ENCODE measurements at places on chromosomes 5 and 9.

DNA sequence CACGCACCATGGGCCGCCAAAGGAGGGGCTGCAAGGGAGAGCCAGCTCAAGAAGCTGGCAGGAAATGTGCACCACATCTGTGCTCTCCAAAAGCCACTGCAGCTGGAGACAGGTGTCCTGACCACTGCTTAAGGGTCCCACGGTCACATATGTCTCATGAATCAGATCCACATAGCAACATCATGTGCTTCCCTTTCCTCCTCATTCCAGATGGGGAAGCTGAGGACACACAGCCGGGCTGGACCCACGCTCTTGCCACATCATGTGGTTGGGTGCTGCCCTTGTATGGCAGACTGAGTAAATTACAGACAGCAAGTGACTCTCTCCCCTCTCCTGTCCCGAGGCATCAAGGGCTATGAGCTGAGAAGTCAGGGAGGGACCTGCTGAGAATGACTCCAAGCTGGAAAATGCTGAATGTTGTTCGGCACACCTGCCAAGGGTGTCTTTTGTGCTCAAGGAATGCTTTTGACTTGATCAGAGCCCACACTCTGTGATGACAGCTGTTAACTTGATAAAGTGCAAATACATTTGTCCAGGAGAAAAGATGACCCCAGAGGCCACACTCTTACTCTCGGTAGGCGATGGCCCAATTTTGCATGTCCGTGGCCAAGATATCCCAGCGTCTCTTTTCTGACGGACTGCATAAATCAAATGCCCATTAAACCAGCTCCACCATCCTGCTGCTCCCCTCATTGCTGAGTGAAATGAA, 58.2 kb downstream of the NSUN2 start:
- no peak for DNase-seq

DNA sequence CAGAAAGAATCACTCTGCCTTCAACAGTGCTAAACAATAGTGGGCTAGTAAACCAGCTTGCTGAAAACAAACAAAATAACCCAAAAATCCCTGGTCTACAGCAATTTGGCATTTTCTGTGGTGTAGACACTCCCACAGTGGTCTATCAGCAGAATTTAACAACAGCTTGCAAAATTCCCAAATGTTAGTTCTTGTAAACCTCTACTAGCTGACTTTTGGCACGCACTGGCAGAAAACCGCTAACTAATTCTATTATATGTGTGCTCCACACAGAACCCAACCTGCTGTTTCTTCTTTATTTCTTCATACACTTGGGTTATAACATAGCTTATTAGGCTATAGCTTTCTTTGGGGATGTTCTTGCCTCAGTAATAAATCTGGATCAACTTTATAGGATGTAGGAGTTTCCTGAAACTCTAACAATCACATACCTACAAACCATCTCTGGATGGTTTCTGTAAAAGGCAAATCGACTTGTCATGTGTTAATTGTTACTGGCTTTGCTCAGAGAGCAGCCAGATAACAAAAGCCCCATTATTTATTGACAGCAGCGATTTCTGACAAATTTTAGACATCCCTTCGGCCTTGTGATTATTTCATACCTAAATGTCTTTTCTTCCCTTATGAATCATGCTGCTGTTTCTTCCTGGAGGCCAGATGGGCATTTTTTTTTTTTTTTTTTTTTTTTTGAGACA, 82.7 kb upstream of the NAA35 start:
- DNase-seq, result no peak

GRCh38 chr5:69444127-69444754, 29.3 kb downstream of the MARVELD2 start:
- DNase-seq, result no peak

- no peak for DNase-seq
Measured at GRCh38 chr5:8247049-8247899, 378.3 kb downstream of the MTRR start.

- DNase-seq, result no peak
Measured at GRCh38 chr9:87247097-87247496, 250.6 kb upstream of the DAPK1 start.

DNA sequence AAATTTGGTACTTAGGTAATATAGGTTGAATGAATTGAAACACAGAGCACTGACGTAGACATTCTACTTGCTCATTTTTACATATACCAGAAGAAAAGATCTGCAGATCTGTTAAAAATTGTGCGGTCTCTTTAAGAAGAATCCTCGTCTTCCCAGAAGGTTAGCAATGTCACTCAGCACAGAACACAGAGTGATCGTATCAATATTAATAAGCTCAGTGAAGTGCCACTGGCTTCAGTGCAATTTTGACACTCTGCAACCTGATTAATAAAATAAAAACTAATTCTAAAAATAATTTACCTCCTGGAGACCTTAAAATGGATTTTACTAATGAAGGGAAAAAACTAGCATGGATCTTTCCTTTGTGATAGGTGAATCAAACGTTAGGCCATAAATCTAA, 356.1 kb upstream of the DMAC1 start:
- no peak for DNase-seq

DNA sequence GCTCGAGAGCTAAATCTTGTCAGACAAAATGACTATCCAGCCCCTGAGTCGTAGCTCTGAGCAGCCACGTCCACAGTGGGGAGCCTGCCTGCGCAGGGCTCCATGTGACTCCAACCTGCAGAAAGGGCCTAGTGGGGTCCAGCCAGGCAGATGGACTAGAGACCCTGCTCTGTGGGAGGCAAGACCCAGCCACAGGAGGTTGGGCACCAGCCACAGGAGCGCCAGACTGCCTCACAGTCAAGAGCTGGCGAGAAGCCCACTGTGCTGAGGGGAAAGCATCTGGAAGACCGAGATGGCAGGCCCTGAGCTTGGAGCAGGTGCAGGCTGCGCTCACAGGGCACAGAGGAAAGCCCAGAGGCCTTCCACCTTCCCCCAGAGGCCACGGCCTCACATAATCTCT, 61.4 kb downstream of the C5orf15 start:
- no peak for DNase-seq

DNA sequence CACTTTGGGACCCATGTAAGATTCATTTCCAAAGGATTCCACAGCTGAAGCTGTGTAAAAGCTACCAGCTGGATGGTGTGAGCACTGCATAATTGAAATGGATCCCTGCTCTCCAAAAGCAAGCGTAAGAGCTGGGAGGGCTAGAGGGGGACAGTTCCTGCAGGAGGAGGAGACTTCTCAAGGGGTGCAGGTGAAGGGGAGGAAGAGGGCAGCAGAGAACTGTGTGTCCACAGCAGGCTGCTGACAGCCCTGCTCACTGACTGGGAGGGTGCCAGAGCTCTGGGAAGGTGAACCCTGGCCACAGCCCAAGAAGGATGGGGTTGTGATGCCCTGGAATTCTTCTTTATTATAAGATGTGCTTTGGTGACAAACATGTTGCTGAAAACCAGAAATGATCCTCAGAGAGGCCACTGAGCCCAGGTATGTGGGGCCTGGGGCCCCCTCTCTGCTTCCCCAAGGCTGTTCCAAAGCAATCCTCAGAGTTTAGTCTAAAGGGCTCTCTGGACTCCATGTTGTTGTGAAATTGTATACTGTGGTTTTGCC, 112.8 kb upstream of the SLC25A48 start:
- no peak for DNase-seq

DNA sequence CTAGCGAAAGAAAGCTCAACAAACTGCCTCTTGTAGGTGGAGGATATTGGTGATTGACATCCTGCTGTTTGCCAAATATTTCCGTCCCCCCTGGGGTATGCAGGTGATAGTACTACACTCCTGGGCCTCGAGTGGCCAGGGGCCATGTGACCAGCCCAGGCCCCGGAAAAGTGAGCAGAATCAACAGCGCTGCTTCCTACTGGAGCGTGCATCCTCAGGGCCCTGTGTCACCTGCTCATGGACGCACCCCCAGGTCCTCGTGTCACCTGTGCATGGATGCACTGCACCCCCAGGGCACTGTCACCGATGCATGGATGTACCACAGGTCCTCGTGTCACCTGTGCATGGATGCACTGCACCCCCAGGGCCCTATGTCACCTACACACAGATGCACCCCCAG, 43.8 kb downstream of the ADAMTS16 start:
- DNase-seq, result no peak

DNA sequence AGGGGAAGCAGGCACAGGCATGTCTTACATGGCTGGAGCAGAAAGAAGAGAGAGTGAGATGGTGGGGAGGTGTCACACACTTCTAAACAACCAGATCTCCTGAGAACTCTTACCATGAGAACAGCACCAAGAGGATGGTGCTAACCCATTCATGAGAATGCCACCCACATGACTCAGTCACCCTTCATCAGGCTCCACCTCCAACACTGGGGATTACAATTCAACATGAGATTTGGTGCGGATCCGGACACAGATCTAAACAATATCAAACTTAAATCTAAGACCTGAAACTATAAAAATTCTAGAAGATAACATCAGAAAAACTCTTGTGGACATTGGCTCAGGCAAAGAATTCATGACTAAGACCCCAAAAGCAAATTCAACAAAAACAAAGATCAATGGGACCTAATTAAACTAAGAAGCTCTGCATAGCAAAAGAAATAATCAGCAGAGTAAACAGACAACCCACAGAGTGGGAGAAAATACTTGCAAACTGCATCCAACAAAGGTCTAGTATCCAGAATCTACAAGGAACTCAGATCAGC, 65.4 kb downstream of the SPATA31C2 start:
- no peak for DNase-seq

- DNase-seq, result no peak
Measured at GRCh38 chr9:68883224-68883623, 130.7 kb downstream of the PRKACG start.

GRCh38 chr5:112196584-112196983, 222.5 kb downstream of the EPB41L4A start:
- no peak for DNase-seq

- no peak for DNase-seq
Measured at GRCh38 chr9:38713426-38713825, 6.5 kb downstream of the FAM240B start.

DNA sequence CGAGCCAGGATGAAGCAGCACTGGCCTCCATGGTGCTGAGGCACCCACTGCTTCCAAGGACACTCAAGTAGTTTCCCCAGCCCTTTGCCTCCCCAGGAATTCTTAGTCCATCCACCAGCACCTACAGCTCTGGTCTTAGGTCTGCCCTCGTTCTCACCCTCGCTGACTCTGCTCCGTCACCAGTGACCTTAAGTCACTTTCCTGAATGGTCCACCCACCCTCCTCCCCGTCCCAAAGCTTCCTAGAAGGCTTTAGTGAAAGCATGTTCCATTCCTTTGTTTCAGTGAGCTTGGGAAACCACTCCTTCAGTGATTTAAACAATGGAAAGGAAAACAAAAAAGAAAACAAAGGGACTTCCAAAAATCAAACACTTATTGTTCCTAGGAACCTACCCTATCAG, 54.6 kb upstream of the MAP3K1 start:
- no peak for DNase-seq

- DNase-seq, result no peak
Measured at GRCh38 chr9:2339416-2339815, 282.2 kb upstream of the VLDLR start.

- DNase-seq, result no peak
Measured at GRCh38 chr5:35136386-35136785, 88.6 kb upstream of the AGXT2 start.

DNA sequence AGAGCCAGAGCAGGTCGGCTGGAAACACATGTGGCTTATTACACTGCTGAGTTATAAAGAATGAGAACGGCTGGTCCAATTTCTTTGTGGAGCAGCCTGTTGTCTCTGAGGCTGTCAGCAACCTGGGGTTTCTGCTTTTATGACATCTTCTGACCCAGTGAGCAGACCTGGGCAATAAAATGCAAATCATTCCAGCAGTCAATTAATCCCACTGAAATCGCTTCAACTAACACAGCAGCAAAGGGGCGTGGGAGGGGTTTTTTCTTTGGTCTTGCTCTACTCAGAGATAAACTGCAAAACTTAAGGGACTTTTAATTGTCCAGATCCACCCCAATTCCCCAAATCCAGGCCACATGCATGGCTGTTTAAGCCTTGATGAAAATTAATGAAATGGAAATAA, 215.7 kb downstream of the SLIT3 start:
- no peak for DNase-seq

DNA sequence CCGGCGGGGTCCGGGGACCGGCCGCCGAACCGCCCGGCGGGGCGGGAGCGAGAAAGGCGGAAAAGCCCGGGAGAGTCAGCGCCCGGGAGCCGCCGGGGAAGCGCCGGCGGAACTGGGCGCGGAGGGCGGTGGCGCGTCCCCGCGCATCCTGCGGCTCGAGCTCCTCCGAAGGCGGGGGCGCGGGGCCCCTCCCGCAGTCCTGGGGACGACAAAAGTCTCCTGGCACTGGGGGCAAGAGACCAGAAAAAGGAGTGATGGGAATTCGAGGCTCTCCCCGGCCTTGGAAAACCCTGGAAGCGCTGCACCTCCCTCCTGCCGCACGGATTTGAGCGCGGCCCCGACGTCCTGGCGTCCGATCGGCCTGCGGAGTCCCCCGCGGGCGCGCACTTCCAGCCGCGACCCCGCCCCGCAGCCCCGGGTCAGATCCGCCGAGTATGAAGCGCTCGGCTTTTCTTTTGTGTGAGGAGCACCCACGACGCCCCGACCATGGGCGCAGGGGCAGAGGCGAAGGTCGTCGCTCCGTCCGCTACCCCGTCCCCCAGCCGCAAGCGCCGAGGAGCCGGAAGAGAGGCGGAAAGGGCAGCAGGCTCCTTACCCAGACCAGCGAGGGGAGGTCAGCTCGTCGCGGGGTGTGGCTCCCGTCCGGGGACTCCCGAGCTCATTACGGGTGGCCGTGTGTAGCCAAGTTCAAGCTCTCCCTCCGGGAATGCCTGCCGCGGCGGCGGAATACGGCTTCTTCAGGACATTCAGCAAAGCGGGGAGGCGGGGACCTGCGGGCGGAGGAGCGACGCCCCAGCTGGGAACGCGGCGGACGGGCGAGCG, at the start of gene EPB41L4A:
Gene EPB41L4A, minus strand, starts transcription at position 114 of the 822 bp plus-strand sequence. CDS start 238 bp downstream, outside the sequence.
- no peak for DNase-seq

DNA sequence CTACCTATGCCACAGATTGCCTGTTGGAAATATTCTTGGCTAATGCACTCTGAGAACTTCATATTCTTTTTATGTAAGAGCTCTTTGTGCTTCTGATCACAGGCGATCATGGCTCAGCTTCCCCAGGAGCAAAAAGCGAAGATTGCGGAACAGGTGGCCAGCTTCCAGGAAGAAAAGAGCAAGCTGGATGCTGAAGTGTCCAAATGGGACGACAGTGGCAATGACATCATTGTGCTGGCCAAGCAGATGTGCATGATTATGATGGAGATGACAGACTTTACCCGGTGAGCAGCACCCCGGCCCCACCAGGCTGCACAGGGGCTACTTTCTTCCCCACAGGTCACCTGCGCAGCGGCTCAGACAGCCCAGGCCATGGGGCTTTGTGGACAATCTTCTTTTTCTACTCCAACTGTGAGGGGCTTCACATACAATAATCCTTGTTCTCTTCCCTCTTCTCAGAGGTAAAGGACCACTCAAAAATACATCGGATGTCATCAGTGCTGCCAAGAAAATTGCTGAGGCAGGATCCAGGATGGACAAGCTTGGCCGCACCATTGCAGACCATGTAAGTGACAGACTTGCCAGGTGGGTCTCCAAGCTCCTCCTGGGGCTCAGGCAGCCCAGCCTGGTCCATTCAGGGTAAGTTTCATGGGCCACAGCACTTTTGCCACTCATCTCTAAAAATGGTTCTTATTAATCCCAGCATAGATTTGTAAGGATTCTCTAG, 55.4 kb upstream of the LRRTM2 start:
- DNase-seq, result no peak

- DNase-seq, result no peak
Measured at GRCh38 chr5:158796812-158797497, 302.8 kb downstream of the EBF1 start.

- no peak for DNase-seq
Measured at GRCh38 chr5:167392240-167392639, 899.2 kb upstream of the WWC1 start.
